ENCODE measurements at places on chromosomes 3 and 15. TPM values are rescaled to one million over a fixed set of nuclear protein-coding genes. Genes with fewer than 3 reads are reported as not detected.

DNA sequence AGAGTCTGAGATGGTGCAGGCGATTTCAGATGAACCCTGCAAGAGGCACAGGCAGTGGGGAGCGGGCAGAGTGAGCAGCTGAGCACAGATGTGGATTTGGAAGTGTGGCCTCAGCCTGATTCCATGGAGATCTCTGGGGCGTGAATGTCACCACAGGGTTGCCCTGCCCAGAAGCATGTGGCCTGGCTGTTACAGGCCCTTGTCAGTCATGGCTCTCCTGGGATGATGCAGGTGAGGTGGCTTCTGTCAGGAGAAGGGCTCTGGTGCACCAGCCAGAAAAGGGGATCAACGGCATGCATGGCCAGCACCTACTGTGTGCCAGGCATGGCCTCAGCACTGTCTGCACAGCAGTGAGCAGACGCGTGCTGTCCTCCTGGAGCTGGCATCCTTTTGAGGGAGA lies 11.9 kb downstream of the HDAC11 start:
- no peak overlapping the region for H3K27ac ChIP-seq
- peaks cover 5% of the 10 kb centered on the region for H3K4me1 ChIP-seq
- DNase-seq = no peak
- H3K4me3 ChIP-seq = no peak overlapping the region
- no peaks in the 10 kb centered on the region for H3K27me3 ChIP-seq

COL8A1 gene
- total RNA-seq = 916 TPM

ITPKA gene
- not detected for total RNA-seq

DNA sequence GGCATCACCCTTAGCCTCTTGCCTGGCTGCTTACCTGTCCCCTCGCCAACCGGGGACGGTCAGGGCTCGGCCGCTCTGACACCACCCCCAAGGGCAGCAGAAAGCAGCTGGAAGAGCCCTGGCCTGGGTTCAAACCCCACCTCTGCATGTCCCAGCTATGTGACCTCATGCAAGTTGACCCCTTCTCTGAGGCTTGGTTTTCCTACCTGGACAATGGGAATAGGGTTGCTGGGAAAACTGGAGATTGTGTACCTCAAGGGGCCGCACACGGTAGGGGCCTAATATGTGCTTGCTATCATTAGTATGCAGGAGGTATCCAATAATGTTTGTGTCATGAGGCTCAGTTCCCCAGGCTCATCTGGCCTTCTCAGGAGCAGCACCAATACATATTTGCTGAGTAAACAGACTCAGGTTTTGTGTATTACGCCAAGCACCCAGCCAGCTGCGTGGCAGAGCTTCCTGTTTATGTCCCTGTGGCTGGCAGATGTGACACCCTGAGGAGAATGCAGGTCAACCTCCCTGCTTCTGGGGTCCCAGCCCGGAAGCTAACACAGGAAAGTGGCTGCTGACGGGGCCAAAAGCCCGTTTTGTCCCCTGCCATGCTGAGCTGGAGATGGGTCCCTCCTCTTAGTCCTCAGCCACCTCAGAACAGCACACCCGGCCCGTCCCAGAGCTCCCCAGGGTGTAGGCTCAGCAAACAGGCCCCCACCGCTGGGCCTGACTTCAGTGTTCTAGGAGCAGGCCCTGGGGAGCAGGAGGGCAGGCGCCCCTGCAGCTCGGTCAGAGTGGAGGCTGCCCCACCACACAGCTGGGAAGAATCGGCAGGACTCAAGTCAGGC lies 29.7 kb downstream of the PLXND1 start:
- H3K4me1 ChIP-seq = no peaks in the 10 kb centered on the region
- no peak for DNase-seq
- H3K27ac ChIP-seq = peak overlapping the region; percentile 52
- H3K27me3 ChIP-seq = no peaks in the 10 kb centered on the region

- no peaks in the 10 kb centered on the region for H3K27me3 ChIP-seq
- no peak overlapping the region for H3K4me3 ChIP-seq
- H3K4me1 ChIP-seq = no peaks in the 10 kb centered on the region
- no peaks in the 10 kb centered on the region for H3K36me3 ChIP-seq
- no peak overlapping the region for H3K27ac ChIP-seq
- no peak for DNase-seq
These were observed 45.0 kb upstream of the PCSK6 start for GRCh38 chr15:101534376-101534970.

RBP2 gene
- total RNA-seq = not detected

DNA sequence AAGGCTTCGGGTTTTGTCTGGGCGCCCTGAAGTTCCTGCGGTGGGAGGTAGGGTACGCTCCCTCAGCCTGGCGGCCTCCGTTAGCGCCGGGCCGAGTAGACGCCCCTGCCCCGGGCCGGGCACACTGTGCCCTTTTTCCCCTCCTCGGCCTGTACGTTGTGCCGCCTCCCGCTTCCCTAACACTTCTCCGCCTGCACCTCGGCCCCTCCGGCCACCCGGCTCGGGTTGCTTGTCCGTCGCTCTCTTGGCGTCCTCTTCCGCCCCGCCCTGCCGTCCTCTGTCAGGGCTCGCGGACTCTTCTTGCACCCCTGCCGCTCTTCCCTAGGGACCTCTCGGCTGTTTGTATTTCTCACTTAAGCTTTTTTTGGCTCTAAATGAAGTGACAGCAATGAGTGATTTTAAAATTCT lies 384 bp downstream of the KNL1 start:
- DNase-seq = no peak
- H3K4me1 ChIP-seq = peaks cover 16% of the 10 kb centered on the region
- H3K4me3 ChIP-seq = peak overlapping the region; percentile 75
- H3K27ac ChIP-seq = peak overlapping the region; percentile 92
- H3K27me3 ChIP-seq = no peaks in the 10 kb centered on the region

DNA sequence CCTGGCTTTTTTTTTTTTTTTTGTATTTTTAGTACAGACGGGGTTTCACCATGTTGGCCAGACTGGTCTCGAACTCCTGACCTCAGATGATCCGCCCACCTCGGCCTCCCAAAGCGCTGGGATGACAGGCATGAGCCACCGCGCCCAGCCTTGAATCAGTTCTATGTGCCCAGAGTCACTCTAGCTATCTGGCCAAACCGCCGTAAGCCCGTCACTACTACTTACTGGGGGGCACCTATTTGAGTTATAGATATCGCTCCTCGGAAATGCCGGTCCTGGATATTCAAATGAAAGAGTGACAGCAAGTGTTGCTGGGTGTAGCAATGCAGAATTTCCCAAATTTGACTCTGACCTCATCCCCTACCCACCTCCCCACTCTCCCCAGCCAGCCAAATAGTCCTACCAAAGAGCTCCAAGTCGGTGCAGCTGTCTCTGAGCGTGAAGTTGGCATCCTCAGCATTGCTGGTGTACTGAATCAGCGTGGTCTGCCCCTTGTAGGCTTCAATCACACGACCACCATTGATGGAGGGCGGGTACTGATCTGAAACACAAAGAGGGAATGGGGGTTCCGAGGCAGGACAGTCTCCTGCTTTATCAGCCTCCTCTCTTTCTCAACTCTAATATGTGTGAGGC lies 38.1 kb downstream of the MUC20 start:
- H3K36me3 ChIP-seq = no peaks in the 10 kb centered on the region
- H3K4me1 ChIP-seq = no peaks in the 10 kb centered on the region
- no peak overlapping the region for H3K27ac ChIP-seq
- no peak for DNase-seq

Data from thoracic aorta (tissue), 2 donors.